Renal cortical epithelial cell (primary cell): ENCODE measurements at places on chromosomes 5 and 9. TPM values are rescaled to one million over a fixed set of nuclear protein-coding genes. Genes with fewer than 3 reads are reported as not detected.

- no peak for DNase-seq
Measured at GRCh38 chr5:29697785-29698414, 1495.6 kb upstream of the CDH6 start.

DNA sequence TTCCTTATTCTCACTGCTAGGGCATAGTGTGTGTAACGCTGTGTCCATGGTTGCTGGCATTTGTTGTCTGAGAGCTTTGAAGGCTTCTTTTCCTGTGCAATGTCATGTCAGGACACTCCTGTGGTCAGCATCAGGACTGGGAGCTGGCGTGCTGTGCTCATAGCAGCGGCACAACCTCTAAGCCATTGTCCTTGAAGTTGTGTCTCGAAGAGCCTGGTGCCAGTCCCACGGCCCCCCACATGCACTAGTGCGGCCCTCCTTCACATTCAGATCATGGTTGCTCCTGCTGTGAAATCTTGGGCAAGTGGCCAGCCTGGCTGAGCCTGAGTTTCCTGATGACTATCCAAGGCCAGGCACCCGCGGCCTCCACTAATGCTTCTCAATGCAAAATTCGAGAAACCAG, 32.4 kb downstream of the PDZD2 start:
- no peak for DNase-seq

- DNase-seq = no peak
Measured at GRCh38 chr5:137737349-137738131, 1.7 kb upstream of the KLHL3 start.

GRCh38 chr5:132027027-132027426, 15.6 kb upstream of the ACSL6 start:
- no peak for DNase-seq

GRCh38 chr9:114889802-114890224, 40.6 kb downstream of the TNFSF8 start:
- peak; percentile 67 for DNase-seq

GRCh38 chr5:39132792-39133191, 58.6 kb upstream of the RICTOR start:
- DNase-seq = peak; percentile 77

- DNase-seq = no peak
Measured at GRCh38 chr5:67013719-67014118, 182.9 kb downstream of the CD180 start.

DNA sequence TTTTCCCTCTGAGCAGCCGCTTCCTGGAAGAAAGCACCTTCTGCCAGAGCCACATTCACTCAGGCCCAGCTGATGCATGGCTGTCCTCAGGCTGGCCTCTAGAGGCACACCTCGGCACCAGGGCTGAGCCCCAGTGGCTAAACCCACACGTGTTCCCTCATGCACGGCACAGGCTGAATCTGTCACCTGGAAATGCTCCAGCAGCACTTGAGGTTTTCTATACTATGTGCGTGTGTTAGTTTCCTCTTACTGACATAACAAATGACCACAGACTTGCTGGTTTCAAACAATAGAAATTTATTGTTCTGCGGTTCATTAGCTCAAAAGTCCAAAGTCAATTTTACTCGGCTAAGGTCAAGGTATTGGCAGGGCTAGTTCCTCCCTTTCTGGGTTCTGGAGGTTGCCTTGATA, 141.4 kb downstream of the LRRC70 start:
- DNase-seq = peak; percentile 90

GRCh38 chr9:93303258-93303771, 119.4 kb downstream of the WNK2 start:
- no peak for DNase-seq

GRCh38 chr9:95511952-95512708, 4.6 kb downstream of the PTCH1 start:
- no peak for DNase-seq

GRCh38 chr9:93035821-93036351, 22.6 kb upstream of the SUSD3 start:
- DNase-seq = no peak

DNA sequence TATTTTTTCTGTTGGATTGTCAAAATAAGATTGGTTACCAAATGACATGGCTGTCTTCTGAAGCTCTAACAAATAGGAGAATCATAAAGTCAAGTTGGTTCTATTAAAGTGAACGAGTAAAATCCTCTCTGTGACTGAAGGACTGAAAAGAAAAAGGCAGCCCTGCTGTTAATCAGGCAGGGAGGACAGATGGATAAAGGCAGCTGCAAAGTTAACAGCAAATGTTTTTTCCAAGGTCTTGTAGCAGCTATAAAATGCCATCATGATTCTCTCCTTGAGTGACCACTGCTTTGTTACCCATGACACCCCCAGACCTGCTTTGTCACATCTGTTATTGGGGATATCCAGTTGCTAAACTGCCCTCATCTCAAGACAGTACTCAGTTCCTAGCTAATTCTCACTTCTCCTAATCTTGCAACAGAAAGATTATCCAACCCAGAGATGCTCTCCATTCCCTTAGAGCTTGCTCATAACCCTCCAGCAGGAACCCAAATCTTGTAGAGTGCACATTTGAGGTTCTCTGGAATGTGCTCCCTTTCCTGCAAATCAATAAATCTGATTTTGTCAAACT, 89.7 kb upstream of the PARP8 start:
- DNase-seq = no peak

- no peak for DNase-seq
Measured at GRCh38 chr9:14395317-14396082, 81.6 kb upstream of the NFIB start.

GRCh38 chr5:50653946-50654345, 12.5 kb upstream of the PARP8 start:
- DNase-seq = no peak

GRCh38 chr9:137739371-137740309, 120.8 kb downstream of the EHMT1 start:
- DNase-seq = no peak

- DNase-seq = no peak
Measured at GRCh38 chr9:95974389-95974788, 98.9 kb downstream of the ERCC6L2 start.

- DNase-seq = no peak
Measured at GRCh38 chr5:81513473-81513872, 119.5 kb upstream of the ACOT12 start.

DNA sequence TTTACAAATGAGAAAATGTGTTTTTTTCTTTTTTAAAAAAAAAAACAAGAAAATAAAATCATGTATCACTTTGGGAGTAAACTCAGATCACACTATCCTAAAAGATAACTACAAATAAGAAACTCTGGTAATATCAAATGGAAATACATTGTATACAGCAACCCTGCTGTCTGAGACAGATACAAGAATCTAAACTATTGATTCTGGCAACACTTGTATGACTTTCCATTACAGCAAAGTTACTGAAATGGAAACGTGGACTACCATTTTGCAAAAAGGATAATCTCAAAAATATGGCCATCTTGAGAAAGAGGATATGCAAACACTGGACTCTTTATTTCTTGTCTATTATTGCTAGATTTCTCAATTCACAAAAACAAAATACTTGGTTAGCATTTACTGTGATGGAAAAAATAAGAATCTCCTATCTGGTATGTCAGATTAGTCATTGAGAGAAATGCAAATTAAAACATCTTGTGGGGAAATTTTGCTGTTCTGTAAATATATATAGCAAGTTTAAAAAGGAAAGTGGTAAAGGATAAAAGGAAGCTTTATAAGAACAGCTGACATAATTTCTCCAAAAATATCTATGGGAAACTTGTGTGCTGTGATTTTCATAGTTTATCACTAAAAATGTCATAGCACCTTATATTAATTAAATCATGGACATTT, 112.9 kb upstream of the FER start:
- DNase-seq = no peak

GRCh38 chr5:146820987-146821386, 57.6 kb downstream of the PPP2R2B start:
- no peak for DNase-seq

GRCh38 chr9:93612052-93612795, 35.8 kb downstream of the PHF2 start:
- no peak for DNase-seq

DNA sequence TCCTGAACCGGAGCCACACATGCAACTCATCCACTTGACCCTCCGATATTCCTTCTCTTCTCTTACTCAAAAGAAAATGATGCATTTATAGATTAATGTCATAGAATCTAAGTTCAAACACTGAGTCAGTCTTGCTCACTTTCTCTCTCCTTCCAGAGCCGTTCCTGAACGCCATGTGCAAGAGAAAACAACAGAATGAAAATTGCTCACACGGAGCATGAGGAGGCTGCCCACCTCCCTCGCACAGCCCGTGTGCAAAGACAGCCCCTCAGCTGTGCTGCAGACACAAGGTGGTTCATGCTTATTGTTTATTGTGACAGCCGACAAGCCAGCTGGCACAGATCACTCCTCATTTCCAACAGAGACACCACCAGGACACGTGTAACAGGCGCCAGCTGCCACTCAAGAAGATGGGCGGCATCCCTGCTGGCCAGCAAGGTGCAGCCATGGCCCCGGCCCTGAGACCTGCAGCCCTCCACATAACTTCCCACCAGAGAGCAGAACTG, 290.8 kb downstream of the GLIS3 start:
- DNase-seq = no peak

DNA sequence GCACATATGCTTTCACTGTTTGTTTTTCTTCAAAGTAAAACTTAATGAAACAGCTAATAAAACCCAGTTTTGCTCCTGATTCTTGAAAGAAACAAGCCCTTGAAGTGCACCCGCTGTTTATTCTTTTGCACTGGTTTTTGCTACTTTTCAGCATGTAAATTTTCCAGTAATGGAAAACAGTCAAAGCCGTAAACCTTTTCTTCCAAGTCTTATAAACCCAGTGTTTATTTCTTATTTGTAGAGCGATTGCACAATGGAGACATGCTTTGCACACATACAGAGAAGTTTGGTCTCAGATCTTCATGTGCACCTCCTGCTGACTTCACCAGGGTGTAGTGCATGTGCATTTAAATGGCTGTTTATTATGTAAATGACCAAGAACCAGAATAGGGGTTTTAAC, 51.8 kb downstream of the ATG10 start:
- peak; percentile 79 for DNase-seq

- DNase-seq = no peak
Measured at GRCh38 chr9:117528225-117528624, 113.4 kb upstream of the ASTN2 start.

GRCh38 chr5:109161914-109162683, 247.7 kb downstream of the PJA2 start:
- peak; percentile 8 for DNase-seq

DNA sequence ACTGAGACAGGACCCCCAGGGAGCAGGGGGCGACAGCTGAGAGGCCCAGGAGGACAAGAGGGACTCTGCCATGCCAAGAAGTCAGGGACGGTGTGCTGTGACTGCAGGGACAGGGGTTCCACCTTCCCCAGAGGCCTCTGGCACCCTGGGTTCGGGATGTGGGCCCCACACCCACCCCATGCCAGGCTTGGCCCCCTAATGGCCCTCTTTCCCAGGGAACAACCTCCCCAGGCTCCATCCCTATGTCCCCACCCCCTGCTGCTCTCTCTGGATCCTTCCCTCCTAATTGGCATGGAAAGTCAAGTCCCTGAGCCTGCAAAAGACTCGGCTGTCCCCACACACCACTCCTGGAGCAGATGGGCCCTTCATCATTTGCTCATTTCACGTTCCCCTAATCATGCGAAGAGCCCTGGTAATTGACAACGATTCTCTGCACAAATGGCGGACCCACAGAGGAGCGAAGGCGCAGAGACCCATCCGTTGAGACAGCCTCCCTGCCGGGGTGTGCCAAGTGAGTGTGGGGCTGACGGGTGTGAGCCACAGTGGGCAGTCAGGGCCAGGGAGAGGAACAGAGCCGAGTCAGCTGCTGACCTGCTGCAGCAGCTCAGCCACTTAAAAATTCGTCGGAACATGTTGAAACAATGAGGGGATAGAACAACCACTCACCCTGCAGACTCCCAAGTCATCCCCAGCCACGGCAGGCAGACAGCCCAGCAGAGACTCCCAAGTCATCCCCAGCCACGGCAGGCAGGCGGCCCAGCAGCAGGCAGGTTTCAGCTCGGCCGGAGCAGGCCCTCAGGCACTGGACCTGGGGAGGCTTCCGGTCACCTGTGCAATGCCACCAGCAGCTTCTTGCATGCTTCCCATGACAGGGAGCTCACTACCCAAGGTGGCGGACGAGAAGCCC, 109.0 kb downstream of the VAV2 start:
- DNase-seq = no peak

DNA sequence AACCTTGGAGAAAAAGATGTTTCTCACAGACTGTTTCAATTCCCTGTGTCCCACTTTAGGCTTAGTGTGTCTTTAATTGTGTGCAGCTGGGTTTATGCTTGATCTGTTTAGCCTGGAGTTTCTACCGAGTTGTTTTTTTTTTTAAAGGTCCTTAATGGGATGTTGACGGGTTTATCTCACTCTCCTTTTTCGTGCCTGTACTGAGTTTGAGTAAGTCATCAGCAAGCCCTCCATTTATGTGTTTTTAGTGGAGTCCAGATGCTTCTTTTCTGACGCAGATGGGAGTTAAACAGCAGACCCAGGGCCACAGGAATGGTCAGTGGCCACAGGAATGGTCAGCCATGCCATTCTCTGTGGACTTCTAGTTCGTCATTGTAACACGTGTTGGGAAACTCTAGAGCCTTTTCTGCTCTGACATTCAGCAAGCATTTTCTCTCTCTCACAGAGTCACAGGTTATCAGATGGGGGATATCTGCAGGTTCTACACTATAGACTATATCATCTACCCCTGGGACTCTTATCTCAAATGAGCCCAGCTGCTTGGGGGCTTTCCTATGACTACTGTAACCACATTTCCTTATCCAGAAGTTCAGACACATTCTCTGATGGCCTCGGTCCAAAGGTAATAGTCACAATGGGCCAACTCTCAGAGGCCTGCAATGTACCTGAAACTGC, 190.5 kb downstream of the TTLL11 start:
- DNase-seq = no peak

DNA sequence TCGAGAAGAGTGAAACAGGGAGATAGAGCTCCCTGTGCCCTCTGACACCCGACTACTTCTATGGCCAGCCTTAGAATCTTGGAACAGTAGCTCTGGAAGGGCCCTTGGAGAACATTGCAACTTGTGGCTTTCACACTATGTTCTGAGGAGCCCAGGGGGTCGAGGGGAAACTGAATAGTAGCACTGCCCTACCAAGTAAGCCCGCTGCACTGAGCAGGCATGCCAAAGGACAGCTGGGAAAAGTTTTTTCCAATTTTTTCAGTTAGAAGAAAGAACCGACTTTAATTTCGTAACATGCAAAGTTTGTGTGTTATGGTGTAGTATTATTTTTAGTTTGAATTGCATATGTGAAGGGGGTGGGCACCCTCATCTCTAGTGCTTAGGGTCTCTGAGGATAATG, 10.9 kb downstream of the SMIM3 start:
- DNase-seq = no peak

GRCh38 chr9:125497478-125497877, 209.5 kb downstream of the MAPKAP1 start:
- DNase-seq = no peak

The FAM170A gene
- total RNA-seq = not detected in 2 replicates

The CCDC192 gene
- total RNA-seq = not detected in 2 replicates

The ZNF462 gene
- 20.7 and 36.1 TPM in 2 replicates for total RNA-seq

The ZER1 gene
- total RNA-seq = 25.0 and 44.2 TPM in 2 replicates

The PCDHB15 gene
- total RNA-seq = under 0.01 and 1.3 TPM in 2 replicates

The ZNF169 gene
- 2.4 and 5.9 TPM in 2 replicates for total RNA-seq

The SLC46A2 gene
- total RNA-seq = not detected in 2 replicates

The FAM219A gene
- 11.6 and 17.2 TPM in 2 replicates for total RNA-seq

The ARL10 gene
- total RNA-seq = 4.2 and 20.2 TPM in 2 replicates

The SPIN1 gene
- total RNA-seq = 154 and 211 TPM in 2 replicates

The TLX3 gene
- 0.35 TPM in 1 of 2 replicates, not detected in the other for total RNA-seq

The LCN15 gene
- total RNA-seq = not detected in 2 replicates

The PDE8B gene
- 0.05 TPM in 1 of 2 replicates, not detected in the other for total RNA-seq

The SLC6A18 gene
- not detected in 2 replicates for total RNA-seq

The IFNA2 gene
- total RNA-seq = not detected in 2 replicates
